Colonic mucosa (tissue), 4 donors: ENCODE measurements at places on chromosomes 1 and 21.

- H3K27ac ChIP-seq: no peak overlapping the region
- H3K4me3 ChIP-seq: no peak overlapping the region
- no peak for DNase-seq
- H3K27me3 ChIP-seq: no peaks in the 10 kb centered on the region
Measured at GRCh38 chr1:154207262-154207661, 1.1 kb upstream of the CFAP141 start.

DNA sequence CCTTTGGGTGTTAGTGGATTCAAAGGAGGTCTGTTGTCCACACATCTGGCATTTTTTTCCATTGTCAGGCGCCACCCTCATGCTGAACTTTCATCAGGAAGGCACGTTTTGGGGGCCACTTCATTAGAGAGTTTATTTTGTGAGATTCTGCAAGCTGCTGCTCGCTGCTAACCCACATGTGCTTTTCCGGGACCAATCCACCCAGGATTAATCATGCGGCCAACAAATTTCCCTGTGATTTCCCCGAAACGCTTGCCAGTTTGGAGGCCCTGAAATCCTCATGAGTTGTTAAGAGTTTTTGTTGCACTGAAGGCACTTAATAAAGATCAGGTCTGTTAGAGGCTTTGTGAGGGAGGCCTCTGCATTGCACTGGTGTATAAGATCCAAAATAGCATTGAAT lies 2.4 kb downstream of the PDPN start:
- no peak for DNase-seq
- H3K27ac ChIP-seq: peak overlapping the region; percentile 57
- no peak overlapping the region for H3K4me3 ChIP-seq

DNA sequence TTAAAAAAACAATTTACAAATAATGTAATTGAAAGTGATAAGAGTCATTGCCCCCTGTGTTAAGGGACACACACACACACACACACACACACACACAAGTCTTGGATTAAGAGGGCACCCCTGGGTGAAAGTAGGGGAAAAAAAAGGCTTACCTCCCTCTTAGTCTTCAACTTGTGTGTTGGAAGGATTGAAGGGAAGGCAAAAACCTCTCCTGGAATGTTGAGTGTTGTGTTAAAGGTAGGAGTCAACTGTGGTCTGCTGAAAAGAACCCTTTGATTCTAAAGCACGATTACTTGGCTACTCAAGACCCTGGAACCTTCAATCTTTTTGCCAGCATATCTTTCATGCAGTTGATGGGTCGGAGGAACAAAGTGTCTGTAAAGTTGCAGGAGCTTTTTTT lies 6.4 kb downstream of the PBX1 start:
- no peaks in the 10 kb centered on the region for H3K36me3 ChIP-seq
- H3K4me1 ChIP-seq: no peaks in the 10 kb centered on the region
- no peak overlapping the region for H3K4me3 ChIP-seq
- no peak overlapping the region for H3K27ac ChIP-seq
- H3K27me3 ChIP-seq: no peaks in the 10 kb centered on the region
- DNase-seq: no peak

DNA sequence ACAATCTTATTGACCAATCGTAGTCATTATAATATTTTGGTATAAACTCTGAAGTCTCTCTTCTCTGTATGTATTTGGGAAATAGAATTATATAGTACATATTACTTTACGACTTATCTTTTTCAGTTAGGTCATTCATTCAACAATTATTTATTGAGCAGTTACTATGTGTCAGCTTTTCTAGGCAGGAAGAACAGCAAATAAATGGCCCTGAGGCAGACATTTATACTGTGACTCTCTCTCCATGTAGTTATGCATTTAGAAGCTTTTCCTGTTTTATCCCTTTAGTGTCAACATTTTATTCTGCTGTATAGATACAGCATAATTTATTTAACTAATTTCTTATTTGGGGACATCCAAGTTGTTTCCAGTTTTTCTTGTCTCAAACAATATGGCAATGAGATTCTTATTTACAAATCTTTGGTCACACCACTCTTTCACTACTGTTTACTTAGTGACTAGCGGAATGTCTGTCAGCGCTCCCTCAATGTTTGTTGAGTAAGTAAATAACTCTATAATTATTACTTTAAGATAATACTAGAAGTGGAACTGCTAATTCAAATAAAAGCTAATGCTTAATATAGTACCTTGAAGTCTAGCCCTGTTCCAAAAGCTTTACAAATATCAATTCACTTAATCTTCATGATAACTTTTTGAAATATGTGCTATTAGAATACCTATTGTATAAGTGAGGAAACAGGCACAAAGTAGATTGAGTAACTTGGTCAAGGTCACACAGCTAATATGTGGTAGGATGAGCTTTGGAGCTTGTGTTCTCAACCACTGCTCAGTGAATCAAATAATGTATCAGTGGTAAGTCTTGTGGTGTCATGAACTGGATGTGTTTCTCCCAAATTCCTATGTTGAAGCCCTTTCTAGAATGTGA lies 465.6 kb downstream of the SIPA1L2 start:
- no peak for DNase-seq
- no peak overlapping the region for H3K4me3 ChIP-seq
- no peak overlapping the region for H3K27ac ChIP-seq
- no peaks in the 10 kb centered on the region for H3K27me3 ChIP-seq
- no peaks in the 10 kb centered on the region for H3K4me1 ChIP-seq

- no peaks in the 10 kb centered on the region for H3K4me1 ChIP-seq
- H3K4me3 ChIP-seq: no peak overlapping the region
- no peaks in the 10 kb centered on the region for H3K27me3 ChIP-seq
- DNase-seq: no peak
Measured at GRCh38 chr1:48051466-48052126, 54.4 kb upstream of the TRABD2B start.

DNA sequence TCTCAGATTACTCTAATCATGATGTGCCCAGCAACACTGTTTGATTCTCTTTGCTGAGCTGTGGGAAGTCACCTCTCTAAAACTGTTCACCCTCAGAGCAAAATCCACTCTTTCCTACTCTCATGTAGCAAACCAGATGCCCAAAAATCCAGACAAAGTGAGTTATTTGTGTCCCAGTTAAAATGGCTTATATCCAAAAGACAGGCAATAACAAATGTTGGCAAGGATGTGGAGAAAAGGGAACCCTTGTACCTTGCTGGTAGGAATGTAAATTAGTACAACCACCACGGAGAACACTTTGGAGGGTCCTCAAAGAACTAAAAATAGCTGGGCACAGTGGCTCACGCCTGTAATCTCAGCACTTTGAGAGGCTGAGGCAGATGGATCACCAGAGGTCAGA lies 384.0 kb downstream of the HHIPL2 start:
- no peaks in the 10 kb centered on the region for H3K27me3 ChIP-seq
- H3K27ac ChIP-seq: no peak overlapping the region
- DNase-seq: no peak
- no peaks in the 10 kb centered on the region for H3K36me3 ChIP-seq
- H3K4me3 ChIP-seq: no peak overlapping the region

DNA sequence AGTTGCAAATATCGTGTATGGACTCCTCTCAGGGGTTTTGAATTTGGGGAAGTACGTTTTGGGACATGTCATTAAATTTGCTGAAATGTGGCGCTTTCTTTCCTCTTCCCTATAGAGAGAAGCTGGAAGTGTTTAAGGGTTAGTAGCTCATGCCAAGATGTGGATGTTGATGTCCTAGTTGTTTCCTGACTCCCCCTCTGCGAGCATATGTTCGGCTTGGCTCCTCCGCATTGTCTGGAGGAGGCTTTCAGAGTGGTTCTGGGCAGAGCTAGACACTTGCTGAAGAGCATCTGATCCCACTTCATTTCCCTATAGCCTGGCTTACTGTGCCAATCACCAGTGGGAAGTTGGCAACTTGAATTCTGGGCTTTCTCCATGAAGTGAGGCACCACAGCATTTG lies 347.4 kb upstream of the B3GALT2 start:
- no peaks in the 10 kb centered on the region for H3K27me3 ChIP-seq
- DNase-seq: no peak
- H3K4me1 ChIP-seq: no peaks in the 10 kb centered on the region
- H3K4me3 ChIP-seq: no peak overlapping the region

DNA sequence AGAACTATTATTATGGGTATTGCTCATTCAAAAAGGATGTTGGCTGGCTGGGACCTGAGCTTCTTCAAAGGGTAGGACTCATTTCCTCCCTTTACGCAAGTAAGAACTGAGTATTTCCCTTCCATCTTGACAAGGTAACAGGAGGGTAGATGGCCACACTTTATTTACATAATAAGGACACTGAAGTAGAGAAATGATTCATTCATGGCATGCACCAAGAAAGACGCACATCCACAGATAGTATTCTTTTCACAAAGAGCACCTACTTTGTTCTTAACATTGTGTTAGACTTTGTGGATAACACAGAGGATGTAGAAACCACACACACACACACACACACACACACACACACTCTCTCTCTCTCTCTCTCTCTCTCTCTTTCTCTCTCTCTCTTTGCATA lies 82.9 kb downstream of the FAM78B start:
- H3K4me1 ChIP-seq: no peaks in the 10 kb centered on the region
- no peak overlapping the region for H3K4me3 ChIP-seq
- no peak overlapping the region for H3K27ac ChIP-seq
- H3K27me3 ChIP-seq: no peaks in the 10 kb centered on the region

- H3K27ac ChIP-seq: no peak overlapping the region
- no peak for DNase-seq
- H3K4me1 ChIP-seq: no peaks in the 10 kb centered on the region
- H3K36me3 ChIP-seq: no peaks in the 10 kb centered on the region
Measured at GRCh38 chr1:186033847-186034271, 299.7 kb downstream of the HMCN1 start.

DNA sequence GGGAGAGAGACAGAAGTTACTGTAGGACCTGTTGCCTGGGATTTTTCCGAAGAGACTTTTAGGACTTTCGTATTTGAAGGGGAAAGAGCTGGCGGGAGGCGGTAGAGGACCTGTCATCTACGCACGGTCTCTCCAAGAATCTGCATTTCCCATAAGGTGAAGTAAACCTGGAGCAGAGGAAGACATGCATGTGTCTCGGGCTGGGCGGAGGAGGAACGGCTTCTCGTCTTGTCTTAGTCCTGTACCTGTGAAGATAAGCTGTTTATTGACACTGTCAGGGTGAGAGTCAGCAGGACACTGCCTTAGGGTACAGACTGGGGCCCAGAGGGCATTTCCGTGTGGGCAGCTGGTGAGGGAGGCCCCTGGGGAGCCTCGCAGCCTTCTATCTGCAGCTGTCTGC lies 123.4 kb upstream of the COL6A1 start:
- no peak overlapping the region for H3K4me3 ChIP-seq
- no peak overlapping the region for H3K27ac ChIP-seq
- no peak for DNase-seq
- H3K4me1 ChIP-seq: no peaks in the 10 kb centered on the region
- no peaks in the 10 kb centered on the region for H3K27me3 ChIP-seq

GRCh38 chr1:150309758-150310508 lies 11.4 kb upstream of the PRPF3 start:
- no peak overlapping the region for H3K4me3 ChIP-seq
- no peaks in the 10 kb centered on the region for H3K27me3 ChIP-seq
- H3K36me3 ChIP-seq: no peaks in the 10 kb centered on the region
- no peak for DNase-seq
- H3K27ac ChIP-seq: no peak overlapping the region

- no peaks in the 10 kb centered on the region for H3K36me3 ChIP-seq
- DNase-seq: no peak
- no peaks in the 10 kb centered on the region for H3K4me1 ChIP-seq
- no peak overlapping the region for H3K4me3 ChIP-seq
Measured at GRCh38 chr1:68143633-68144032, 88.7 kb downstream of the WLS start.

- H3K4me3 ChIP-seq: no peak overlapping the region
- H3K27me3 ChIP-seq: no peaks in the 10 kb centered on the region
- H3K36me3 ChIP-seq: no peaks in the 10 kb centered on the region
- no peaks in the 10 kb centered on the region for H3K4me1 ChIP-seq
- no peak overlapping the region for H3K27ac ChIP-seq
Measured at GRCh38 chr1:204984499-204984898, 58.5 kb upstream of the CNTN2 start.

- DNase-seq: no peak
- no peaks in the 10 kb centered on the region for H3K27me3 ChIP-seq
- H3K27ac ChIP-seq: no peak overlapping the region
- no peak overlapping the region for H3K4me3 ChIP-seq
Measured at GRCh38 chr1:34050709-34051485, 114.1 kb downstream of the CSMD2 start.
